Left forelimb (tissue), 1 donor: ENCODE measurements at places on chromosomes 13 and 19.

GRCh38 chr13:27455331-27455855 lies 5.0 kb upstream of the MTIF3 start:
- DNase-seq, result no peak

GRCh38 chr13:110396913-110397381 lies 89.9 kb downstream of the COL4A2 start:
- DNase-seq, result peak; percentile 66

DNA sequence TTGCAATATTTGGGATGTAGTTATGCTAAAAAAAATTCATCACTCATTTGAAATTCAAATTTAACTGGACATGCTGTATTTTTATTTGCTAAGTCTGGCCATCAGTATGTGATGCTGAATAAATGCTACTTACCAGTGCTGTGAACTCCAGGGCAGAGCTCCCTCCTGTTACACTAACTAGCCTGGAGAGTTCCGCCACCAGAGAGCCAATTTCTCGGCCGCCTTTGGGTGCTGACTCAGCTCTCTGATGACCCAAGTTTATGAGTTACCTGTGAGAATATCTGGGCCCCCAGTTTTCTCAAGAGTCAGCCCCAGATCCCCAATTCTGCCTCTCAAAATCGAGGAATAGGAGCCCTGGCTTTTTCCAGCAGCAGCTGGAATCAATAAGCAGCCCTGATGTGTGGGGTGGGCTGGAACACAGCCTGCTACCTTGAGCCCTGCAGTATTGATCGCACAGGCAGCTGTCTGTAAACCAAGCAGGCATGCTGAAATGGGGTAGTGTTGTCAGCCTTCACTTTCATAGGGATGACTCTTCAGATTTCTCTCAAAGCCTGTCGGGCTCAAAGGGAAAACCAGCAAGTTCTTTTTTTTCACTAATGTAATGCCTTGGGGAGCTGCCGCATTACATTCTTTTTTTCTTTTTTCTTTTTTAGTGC lies 113.7 kb downstream of the DNAJC15 start:
- DNase-seq, result peak; percentile 64

GRCh38 chr13:112721198-112722104 lies 31.6 kb downstream of the ATP11A start:
- no peak for DNase-seq

- DNase-seq, result no peak
These were observed 21.9 kb downstream of the ZNF382 start for GRCh38 chr19:36627057-36627456.

DNA sequence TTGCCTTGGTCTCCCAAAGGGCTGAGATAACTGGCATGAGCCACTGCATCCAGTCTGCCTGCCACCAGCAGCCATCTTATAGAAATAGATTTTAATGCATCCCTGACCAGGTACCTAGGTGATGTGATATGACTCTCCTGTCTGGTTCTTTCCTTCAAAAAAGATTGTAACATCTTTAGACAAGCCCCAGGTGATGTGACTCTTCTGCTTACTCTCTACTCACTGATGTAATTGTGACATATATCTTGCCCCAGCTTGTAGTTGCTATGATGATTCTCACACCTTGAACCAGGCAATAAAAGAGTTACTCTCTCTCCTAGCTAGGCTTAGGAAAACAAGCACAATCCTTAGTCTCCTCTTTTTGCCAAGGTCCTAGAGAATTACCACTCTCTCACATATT lies 30.6 kb upstream of the ZNF681 start:
- DNase-seq, result no peak

DNA sequence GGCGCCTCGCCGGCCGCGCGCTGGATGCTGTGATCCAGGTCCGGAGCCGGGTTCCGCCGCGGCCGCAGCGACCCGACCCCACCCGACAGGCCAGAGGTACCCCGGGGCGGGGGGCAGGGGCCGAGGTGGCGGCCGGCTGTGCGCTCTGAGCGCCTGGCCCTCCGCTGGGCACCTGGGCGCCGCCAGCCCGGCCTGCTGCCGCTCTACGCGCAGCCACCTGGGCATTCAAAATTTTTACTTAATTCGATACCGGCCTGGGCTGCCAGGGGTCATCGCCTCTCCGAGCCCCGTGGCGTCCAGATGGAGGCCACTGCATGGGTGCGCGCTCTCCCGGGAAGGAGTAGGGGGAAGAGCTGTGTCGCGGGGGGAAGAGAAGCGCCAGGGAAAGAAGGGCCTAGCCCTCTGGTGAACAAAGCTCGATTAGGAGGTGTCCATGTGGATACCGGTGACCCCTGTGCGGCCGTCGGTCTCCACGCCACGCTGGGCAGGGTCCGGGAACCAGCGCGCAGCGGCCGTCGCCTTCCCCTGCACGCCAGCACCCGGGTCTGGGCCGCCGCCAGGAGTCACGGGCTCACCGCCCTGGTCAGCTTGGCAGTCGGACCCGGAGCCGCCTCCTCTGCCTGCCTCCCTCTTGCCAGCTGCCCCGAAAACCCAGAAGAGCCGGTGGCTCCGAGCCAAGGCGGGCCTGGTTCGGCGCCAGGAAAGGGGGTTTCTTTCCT lies 666 bp downstream of the BIVM start:
- DNase-seq, result no peak

DNA sequence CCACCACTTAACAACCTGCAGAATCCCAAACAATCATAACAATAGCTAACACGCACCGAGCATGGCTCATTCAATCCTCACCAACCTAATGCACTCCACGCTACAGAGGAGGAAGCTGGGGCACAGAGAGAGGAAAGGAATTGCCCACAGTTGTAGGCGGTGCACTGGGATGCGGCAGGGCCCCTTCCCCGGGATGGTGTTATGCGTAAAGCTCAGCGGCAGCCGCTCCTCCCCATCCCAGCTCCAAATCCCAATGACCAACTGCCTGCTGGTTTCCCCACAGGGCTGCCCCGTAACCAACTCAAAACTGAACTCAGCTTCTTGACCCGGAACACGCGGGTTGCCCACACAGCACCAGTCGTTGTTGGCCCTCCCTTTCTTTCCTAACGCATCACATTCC lies 42.2 kb downstream of the SERP2 start:
- DNase-seq, result no peak

DNA sequence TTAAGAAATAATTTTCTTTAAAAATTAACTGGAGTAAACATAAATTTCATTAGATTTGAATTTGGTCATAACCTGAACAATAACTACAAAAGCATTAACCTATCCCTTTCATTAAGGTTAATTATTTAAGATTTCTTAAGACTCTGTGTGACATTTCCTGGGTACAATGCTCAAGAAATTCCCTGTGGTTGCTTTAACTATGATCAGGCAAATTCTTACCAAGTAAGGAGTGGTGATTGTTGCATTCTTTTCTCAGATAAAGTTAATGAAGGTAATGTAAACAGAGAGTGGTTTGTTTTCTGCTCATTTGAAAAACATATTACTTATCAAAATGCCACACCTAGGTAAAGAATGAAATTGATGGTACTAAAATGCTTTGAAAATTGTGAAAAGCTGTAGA lies 114.8 kb upstream of the MIR17HG start:
- no peak for DNase-seq

- DNase-seq, result no peak
These were observed 112.1 kb downstream of the ZIC5 start for GRCh38 chr13:99859178-99860177.

DNA sequence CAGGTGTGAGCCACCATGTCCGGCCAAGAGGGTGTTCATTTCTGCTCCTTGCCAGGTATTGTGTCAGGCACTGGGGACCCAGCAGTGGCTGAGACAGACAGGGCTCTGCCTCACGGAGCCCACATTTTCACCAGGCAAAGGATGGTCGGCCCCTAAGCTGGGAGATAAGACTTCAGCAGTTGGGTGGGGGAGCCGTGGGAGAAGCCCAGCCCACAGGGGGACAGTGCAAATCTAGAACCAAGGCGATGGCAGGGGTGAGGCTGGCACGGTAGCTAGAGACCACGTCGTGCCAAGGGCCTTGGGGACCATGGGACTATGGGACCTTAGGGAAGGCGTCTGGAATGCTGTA lies 8.3 kb downstream of the LSR start:
- DNase-seq, result no peak

GRCh38 chr13:103884101-103884723 lies 818.0 kb upstream of the SLC10A2 start:
- no peak for DNase-seq

DNA sequence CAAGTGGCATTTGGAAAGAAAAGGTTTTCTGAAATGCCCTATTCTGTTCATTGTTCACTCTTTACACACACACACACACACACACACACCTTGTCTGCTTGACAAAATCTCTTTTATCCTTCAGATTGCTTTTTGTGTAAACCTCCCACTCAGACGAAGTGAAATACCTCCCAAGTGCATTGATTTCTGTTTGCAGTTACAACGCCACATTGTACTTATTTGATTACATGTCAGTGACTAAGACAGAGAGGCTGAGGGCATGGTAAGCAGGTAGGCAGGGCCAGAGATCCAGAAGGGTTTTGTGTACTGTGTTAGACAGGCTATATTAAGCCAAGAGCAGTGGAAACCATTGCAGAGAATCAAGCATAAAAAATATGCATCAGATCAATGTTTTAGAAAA lies 561.8 kb downstream of the GPC6 start:
- DNase-seq, result no peak

GRCh38 chr19:850221-850978 lies 1.7 kb upstream of the ELANE start:
- peak; percentile 86 for DNase-seq

- DNase-seq, result no peak
These were observed 107.5 kb downstream of the KLF12 start for GRCh38 chr13:74026753-74027152.

DNA sequence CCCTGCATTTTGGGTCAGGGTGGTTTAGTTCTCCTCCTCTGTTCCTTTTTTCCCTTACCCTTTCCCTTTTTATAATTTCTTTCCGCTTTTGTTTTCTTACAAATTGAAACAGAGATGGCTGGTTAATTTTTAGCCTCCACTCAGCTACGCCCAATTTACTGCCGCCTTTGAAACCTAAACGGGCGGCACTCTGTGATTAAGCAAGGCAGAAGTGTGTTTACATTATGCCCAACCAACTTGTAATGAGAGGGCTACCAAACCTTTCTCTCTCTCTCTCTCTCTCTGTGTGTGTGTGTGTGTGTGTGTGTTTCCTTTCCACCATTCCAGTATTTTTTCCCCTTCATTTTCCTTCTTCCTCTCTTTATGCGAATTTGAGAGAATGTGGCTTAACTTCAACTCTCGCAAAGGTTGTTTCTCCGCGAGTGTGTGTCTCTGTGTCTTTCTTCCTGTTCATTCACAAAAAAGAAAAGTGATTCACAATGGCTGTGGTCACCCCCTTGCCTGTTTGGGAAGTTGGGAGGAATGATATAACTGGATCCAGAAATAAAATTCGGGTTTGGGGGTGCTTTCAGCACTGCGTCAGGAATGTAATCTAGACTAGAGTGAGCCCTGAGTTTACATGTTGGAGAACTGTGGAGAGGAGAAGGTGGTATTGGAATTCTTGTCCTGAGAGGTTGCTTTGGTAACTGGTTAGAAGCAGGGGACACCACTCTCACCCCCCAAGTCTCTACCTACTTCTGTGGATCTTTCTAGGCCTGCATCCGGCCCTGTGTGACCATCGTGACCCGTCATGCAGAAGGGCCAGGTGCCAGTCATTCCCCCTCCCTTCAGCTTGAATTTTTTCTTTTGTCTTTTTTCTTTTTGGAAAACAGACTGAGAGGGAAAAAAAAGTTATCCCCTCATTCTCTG lies 31.4 kb downstream of the NFIX start:
- no peak for DNase-seq

DNA sequence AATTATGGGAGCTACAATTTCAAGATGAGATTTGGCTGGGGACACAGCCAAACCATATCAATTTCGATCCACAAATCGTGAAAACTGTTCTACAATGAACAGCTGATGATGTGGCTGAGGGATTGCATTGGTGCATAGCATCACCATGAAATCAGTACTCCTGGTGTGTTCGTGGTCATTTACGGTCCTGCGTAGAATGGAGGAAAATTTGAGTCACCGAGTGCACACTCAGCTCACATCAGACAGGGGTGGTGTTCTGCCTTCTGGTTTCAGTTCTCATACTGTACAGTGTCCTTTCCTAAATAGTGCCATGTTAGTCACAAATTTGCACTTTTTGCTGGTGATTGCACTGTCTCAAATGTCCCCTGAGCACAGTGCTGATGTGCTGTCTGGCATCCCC lies 39.2 kb downstream of the MYH14 start:
- DNase-seq, result no peak

- DNase-seq, result no peak
These were observed 14.9 kb upstream of the IL4I1 start for GRCh38 chr19:49911381-49912145.

DNA sequence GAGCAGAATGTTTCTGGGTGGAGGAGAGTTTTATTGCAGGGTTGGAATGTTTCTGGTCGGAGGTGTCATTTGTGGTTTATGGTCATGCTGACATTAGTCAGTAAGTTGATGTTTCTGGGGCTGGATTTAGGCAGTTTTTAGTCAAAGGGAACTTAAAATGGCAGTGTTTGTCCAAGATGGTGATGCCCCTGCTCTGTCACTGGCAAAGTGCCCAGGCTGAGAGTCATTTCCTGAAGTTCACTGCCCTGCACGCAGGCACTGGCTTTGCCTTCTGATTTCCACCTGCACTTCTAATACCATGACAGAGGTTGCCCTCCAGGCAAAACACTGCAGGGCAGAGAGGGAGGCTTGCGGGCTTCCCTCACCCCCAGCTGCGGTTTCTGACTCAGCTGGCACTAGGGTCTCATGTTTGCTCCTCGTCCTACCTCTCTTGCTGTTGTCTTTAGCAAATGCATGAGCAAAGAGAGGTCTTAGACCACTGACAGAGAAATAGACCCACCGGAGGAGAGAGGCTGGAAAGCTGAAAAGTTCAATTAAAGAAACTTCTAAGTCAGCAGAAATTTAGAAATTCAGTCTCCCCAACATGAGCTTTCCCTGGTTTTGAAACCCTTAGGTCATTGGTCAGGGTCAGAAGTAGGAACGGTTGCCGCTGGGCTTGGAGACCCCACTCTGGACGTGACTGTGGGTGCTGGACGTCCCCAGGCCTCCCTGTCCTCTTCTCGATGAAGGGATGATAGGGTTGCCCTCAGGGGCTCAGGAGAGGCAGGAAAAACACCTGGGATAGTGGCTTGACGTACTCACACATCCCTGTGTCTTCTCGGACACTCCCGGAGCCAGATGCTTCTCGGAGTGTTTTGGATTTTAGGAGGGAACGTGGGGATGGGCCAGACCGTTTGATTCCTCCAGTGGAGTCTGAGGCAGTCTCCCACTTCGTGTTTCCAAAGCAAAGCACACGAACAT lies 26.3 kb downstream of the TMEM255B start:
- DNase-seq, result peak; percentile 22
